Stimulated activated CD8-positive, alpha-beta memory T cell treated with anti-CD3 and anti-CD28 coated beads, Interleukin-4, amount 100 ng/mL, for 1 hour (primary cell): ENCODE measurements at places on chromosomes 13 and 19.

GRCh38 chr13:72652681-72653080 is 74.7 kb downstream of the MZT1 start:
- DNase-seq, result no peak

- DNase-seq, result peak; percentile 45
Measured at GRCh38 chr19:14556662-14557188, 15.1 kb downstream of the NDUFB7 start.

DNA sequence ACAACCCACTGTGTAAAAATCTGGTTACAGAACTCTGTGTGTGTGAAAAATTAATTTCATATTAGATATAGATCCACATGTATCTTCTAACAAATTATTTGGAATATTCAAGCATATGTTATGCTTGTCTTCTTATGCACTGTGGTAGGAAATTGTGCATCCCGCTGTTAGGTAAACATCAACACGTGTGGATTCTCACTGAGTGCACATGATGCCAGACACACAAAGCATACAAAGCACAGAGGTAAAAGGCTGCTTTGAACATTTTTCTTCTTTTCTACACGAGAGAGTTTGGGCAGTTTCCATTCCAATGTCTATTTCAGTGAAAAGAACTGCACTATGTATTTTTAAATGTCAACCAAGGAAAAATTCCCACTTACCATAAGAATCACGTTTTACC is 354.9 kb downstream of the PCDH9 start:
- no peak for DNase-seq

GRCh38 chr13:50170447-50171037 is 155.3 kb downstream of the KCNRG start:
- no peak for DNase-seq

GRCh38 chr19:3478409-3479176 is 1.7 kb downstream of the SMIM24 start:
- no peak for DNase-seq

DNA sequence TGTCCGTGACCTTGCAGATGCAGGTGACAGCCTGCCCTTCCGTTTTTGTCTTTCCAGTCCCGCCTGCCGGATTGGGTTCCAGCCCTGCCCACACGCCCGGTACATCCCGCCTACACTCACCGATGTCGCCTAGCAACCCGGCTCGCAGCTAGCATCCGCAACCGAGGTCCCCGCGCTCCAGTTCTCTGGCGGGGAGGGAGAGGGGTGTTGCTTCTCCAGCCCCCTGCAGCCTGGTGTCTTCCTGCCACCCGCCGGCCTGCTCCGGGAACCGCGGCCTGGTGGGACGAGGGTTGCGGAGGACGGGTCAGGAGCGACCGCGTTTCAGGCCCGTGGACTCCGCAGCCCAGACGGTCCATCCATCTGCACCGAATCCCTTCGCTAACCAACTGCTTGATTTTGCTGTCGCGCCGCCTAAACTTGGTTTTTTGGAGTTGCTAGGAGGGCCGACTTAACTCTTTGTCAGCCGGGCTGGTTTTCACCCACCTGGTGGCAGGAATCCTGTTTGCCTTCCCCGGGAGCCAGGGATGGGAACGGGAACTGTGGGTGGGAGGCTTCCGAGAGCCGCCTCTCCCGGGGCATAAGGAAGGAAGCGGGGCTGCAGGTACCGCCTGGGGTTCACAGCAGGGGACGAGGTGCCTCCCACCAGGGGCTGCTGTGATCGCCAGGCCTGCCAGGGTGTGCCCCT is 15.4 kb upstream of the MATK start:
- no peak for DNase-seq

- no peak for DNase-seq
Measured at GRCh38 chr13:65265988-65266387, 1964.1 kb downstream of the PCDH9 start.

DNA sequence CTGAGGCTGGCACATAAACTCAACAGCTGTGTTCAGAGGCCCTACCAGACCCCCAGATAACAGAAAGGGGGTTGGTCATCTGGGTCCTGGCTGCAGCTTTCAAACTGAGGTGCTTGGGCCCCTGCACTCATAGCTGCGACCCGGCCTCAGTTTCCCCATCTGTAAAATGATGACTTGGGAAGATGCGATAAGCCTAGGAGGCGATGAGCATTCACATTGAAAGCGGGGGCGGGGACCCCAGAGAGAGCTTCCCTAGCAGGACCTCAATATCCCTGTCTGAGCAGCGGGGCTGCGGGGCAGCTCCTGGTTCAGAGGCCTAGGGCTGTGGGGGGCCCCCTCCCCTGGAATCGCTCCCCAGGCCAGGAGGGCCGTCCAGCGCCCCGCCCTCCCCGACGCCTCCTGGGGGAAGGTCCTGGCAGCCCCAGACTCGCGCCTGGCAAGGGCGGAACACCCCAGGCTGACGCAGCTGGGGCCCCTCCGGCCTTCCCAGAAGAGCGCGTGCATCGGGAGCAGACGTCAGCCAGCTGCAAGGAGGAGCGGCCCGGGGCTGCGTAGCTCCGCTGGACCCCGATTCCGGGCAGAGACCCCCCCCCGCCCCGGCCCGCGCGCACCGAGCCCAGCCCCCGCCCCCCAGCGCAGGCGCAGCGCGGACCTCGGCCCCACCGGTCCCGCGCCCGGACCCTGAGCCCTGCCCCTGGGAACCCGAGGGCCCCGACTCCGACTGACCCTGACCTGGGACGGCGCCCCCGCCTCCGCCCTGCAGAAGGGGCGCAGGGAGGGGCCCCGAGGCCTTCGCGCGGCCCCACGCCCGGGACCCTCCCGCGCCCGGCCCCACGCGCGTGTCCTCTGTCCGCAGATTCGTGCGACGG is 3.5 kb downstream of the FSTL3 start:
- no peak for DNase-seq
